ENCODE measurements at places on chromosomes 6 and 20. TPM values are rescaled to one million over a fixed set of nuclear protein-coding genes. Genes with fewer than 3 reads are reported as not detected.

Gene ELOVL2
- 1.8 TPM for total RNA-seq

Gene HCRTR2
- total RNA-seq: not detected

- no peak for DNase-seq
These were observed 3.4 kb upstream of the TUBB2B start for GRCh38 chr6:3230900-3231246.

Gene FAM217A
- not detected for total RNA-seq

GRCh38 chr6:6688283-6688682 lies 99.8 kb downstream of the LY86 start:
- no peak for DNase-seq

GRCh38 chr6:124536842-124537191 lies 425.4 kb upstream of the RNF217 start:
- DNase-seq: no peak

Gene PLG
- total RNA-seq: not detected

GRCh38 chr6:82589509-82590206 lies 226.0 kb downstream of the TPBG start:
- no peak for DNase-seq

Data from cardiac septum (tissue), 1 donor.